Suprapubic skin (tissue), 4 donors: ENCODE measurements at places on chromosomes 5 and 9. TPM values are rescaled to one million over a fixed set of nuclear protein-coding genes. Genes with fewer than 3 reads are reported as not detected.
A peak's percentile ranks its signal among the peaks of the same experiment; 100 is the strongest.

DNA sequence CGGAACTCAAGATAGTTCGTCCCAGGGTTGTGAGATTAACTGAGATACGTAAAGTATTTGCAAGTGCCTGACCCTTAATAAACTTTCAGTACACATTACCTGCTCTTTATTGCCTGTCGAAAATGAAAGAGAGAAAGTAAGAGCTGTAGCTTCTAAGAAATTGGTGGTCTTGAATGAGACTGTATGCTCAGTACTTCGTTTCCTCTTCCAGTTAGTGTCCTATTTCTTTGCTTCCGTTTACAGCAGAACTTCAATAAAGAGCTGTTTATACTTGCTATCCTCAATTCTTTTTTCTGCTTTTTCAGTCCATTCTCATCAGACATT lies 534 bp downstream of the SRFBP1 start:
- H3K4me1 ChIP-seq, result peaks cover 15% of the 10 kb centered on the region
- H3K4me3 ChIP-seq, result peak overlapping the region; percentile 77
- DNase-seq, result no peak
- H3K27ac ChIP-seq, result peak overlapping the region; percentile 69
- H3K27me3 ChIP-seq, result peaks cover 7% of the 10 kb centered on the region

Gene BTNL9
- 17.9 TPM for total RNA-seq

- H3K4me3 ChIP-seq, result no peak overlapping the region
- DNase-seq, result no peak
- H3K27me3 ChIP-seq, result no peaks in the 10 kb centered on the region
- no peaks in the 10 kb centered on the region for H3K4me1 ChIP-seq
- no peaks in the 10 kb centered on the region for H3K36me3 ChIP-seq
Observed at GRCh38 chr5:102481054-102481715, 17.6 kb downstream of the SLCO6A1 start.

DNA sequence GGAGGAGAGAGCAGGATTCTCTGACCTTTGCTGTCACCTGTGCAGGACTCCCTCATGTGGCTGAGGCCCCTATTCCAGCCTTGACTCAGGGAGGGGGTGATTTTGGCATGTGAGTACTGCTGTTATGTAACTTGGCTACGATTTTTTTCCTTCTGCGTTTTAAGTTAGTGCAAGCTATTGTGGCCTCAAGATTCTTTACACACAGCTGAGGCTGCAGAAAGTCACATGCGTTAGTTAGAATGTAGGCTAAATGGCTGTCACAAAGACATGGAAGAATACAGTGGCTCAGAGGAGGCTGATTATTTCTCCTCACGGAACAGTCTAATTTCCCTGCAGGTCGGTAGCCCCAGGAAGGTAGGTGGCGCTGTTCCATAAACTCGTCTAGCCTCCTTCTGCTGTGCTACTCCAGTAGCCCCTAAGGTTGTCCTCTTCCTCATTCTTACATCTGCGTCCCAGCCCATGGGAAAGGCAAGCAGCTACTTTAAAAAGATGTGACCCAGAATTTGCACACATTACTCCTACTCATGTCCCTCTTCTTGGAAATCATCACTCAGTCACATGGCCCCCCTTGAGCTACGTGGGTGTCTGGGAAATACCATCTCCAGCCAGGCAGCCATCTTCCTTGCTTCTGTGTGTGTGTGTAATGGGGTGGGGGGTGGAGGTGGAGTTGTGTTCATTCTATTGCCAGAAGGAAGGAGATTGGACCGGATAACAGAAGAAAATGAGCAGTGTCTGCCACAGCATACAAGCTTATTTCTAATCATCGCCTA lies 486.6 kb downstream of the CCDC171 start:
- no peak for DNase-seq
- H3K4me3 ChIP-seq, result no peak overlapping the region
- no peaks in the 10 kb centered on the region for H3K4me1 ChIP-seq

Gene LHX3
- not detected for total RNA-seq

DNA sequence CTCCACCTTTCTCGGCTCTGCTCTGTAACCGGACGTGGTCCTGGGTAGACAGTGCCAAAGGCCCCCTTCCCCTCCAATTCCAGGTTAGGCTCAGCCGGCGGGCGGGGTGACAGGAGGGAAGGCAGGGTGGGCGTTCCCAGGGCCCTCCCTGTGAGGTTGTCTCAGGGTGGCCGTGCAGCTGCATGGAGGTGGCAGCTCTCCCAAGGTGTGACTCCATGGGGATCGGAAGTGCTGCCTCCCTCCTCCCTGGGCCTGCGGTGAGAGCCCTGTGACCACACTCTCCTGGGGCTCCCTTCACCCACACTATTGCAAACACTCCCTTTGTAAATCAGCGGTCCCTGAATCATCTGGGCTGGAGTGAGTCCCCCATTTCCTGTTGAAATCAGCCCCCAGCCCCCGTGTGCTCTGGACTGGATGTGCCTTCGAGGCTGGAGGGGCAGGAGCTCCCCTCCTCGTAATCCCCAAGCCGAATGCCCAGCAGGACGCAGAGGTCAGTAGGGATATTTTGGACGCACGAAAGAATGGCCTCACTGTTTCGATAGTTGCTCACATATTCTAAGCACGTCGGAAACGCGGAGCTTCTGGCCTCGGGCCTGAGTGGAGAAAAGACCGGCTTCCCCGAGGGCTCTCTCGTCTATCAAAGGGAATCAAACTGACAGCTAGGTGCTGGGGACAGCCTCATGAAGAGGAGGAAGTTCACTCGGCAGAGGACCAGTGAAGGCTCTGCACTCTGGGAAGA lies 107.6 kb upstream of the COL5A1 start:
- no peak overlapping the region for H3K4me3 ChIP-seq
- H3K27me3 ChIP-seq, result peaks cover 30% of the 10 kb centered on the region
- peaks cover 4% of the 10 kb centered on the region for H3K4me1 ChIP-seq
- no peak for DNase-seq
- H3K36me3 ChIP-seq, result no peaks in the 10 kb centered on the region

GRCh38 chr9:71680189-71680980 lies 87.9 kb downstream of the CEMIP2 start:
- no peak for DNase-seq
- H3K4me1 ChIP-seq, result peaks cover 24% of the 10 kb centered on the region
- no peak overlapping the region for H3K4me3 ChIP-seq
- no peak overlapping the region for H3K27ac ChIP-seq
- H3K27me3 ChIP-seq, result no peaks in the 10 kb centered on the region
- H3K36me3 ChIP-seq, result no peaks in the 10 kb centered on the region

Gene LRRC19
- not detected for total RNA-seq

- H3K4me1 ChIP-seq, result no peaks in the 10 kb centered on the region
- no peak overlapping the region for H3K4me3 ChIP-seq
- H3K27ac ChIP-seq, result no peak overlapping the region
- no peak for DNase-seq
- no peaks in the 10 kb centered on the region for H3K36me3 ChIP-seq
- no peaks in the 10 kb centered on the region for H3K27me3 ChIP-seq
Observed at GRCh38 chr5:10768328-10768899, 7.4 kb upstream of the DAP start.

DNA sequence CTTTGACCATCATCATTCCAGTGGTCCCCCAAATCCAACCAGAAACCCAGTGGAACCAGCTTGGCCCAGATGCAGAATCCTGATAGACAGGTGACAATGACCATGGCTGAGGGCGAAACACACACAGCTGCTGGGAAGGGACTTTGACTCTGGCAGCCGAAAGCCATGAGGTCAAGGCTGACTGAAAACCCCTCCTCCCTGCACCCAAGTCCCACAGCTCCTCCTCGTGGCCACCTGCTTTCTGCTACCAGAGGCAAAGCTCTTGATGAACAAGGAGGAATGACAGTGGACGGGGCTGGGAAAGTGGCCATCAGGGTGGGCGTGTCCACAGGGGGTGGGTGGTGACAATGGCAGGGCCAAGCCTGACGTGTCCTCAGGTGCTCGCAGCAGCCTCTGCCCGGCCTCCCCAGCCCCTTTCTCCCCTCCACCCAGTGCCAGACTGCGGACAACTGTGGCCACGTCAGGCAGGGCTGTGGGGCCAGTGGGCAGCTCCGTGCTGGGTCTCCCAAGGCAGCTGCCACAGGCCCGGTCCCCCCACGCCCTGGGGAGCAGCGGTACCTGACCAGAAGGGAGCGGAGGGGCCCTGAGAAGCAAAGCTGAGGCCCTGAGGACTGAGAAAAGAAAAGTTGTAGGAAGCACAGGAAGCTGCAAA lies 30.8 kb upstream of the SARDH start:
- H3K36me3 ChIP-seq, result peaks cover 67% of the 10 kb centered on the region
- H3K27ac ChIP-seq, result no peak overlapping the region
- no peak overlapping the region for H3K4me3 ChIP-seq
- DNase-seq, result no peak

GRCh38 chr5:163105456-163105855 lies 331.9 kb upstream of the CCNG1 start:
- H3K4me1 ChIP-seq, result no peaks in the 10 kb centered on the region
- no peaks in the 10 kb centered on the region for H3K36me3 ChIP-seq
- H3K4me3 ChIP-seq, result no peak overlapping the region

Gene ZNF454
- total RNA-seq, result 0.52 TPM

GRCh38 chr9:134698587-134699342 lies 57.2 kb downstream of the COL5A1 start:
- no peak overlapping the region for H3K4me3 ChIP-seq
- H3K4me1 ChIP-seq, result peaks cover 10% of the 10 kb centered on the region
- H3K36me3 ChIP-seq, result no peaks in the 10 kb centered on the region
- peaks cover 8% of the 10 kb centered on the region for H3K27me3 ChIP-seq
- no peak overlapping the region for H3K27ac ChIP-seq

Gene PCDHAC1
- total RNA-seq, result 0.64 TPM

Gene PRR16
- 1.4 TPM for total RNA-seq

Gene ECSCR
- 5.5 TPM for total RNA-seq
